ENCODE measurements at places on chromosomes 2 and 18. TPM values are rescaled to one million over a fixed set of nuclear protein-coding genes. Genes with fewer than 3 reads are reported as not detected.

- peaks cover 9% of the 10 kb centered on the region for H3K4me1 ChIP-seq
- no peak for DNase-seq
- no peaks in the 10 kb centered on the region for H3K27me3 ChIP-seq
- no peak overlapping the region for H3K27ac ChIP-seq
- H3K36me3 ChIP-seq = no peaks in the 10 kb centered on the region
These were observed 21.1 kb downstream of the METTL8 start for GRCh38 chr2:171412571-171413175.

GRCh38 chr2:144379851-144380311, 140.0 kb downstream of the ZEB2 start:
- no peaks in the 10 kb centered on the region for H3K4me1 ChIP-seq
- no peaks in the 10 kb centered on the region for H3K27me3 ChIP-seq
- no peak overlapping the region for H3K4me3 ChIP-seq
- H3K27ac ChIP-seq = no peak overlapping the region
- no peak for DNase-seq
- no peaks in the 10 kb centered on the region for H3K36me3 ChIP-seq

GRCh38 chr2:65299246-65299645, 71.6 kb downstream of the ACTR2 start:
- no peak overlapping the region for H3K4me3 ChIP-seq
- H3K36me3 ChIP-seq = no peaks in the 10 kb centered on the region
- no peak overlapping the region for H3K27ac ChIP-seq
- DNase-seq = no peak

The SMCHD1 gene
- 32.0 TPM for total RNA-seq

The ACADL gene
- 0.34 TPM for total RNA-seq

The ITGA4 gene
- total RNA-seq = 2.1 TPM

Data from H1 (cell line).